ENCODE measurements at places on chromosomes 1 and 21.

- no peak for DNase-seq
Measured at GRCh38 chr21:34020005-34020847, 53.2 kb upstream of the MRPS6 start.

DNA sequence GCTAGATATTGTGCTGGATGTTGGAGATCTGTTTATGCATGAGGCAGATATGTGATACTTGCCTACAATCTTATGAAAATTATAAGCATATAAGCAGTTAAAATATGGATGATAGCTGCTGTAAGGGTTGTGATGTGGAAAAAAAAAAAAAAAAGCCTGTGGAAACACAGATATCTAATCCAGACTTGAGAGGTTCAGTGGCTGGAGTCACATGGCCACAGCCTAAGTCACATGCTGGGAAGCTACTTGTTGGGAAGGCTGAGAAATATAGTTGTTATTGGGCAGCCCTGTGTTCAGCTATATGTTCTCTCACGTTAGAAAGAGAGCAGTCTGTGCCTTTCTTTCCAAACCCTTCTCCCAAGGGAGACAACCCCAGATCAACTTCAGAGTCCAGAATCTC, 15.1 kb downstream of the RAVER2 start:
- no peak for DNase-seq

- DNase-seq: no peak
Measured at GRCh38 chr21:37364722-37365121, 1.9 kb upstream of the DYRK1A start.

DNA sequence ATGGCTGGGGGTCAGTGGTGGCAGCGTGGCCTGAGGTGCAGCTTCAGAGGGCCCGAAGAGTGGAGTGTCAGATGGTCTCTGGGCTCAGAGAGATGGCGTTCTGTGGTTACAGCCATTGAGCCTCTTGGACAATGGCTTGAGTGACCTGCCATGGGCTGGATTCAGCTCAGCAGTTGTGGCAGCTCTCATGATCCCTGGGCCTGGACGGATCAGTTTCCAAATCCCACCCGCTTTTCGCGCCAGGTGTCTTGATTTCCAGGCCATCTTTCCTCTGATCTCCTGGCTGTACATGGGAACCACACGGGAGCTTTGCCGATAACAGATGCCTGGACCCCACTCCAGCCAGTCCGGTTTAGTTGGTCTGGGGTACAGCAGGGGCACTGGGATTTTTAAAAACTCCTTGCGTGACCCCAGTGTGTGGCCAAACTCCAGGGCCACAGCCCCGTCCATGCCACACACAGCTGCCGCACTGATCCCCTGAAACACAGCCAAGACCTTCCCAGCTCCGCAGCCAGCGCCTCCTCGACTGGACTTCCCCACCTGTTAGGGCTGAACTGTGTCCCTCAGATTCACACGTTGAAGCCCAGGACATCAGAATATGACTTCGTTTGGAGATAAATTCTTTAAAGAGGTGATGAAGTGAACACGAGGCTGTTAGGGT, 67.9 kb downstream of the ATP5PO start:
- DNase-seq: no peak

DNA sequence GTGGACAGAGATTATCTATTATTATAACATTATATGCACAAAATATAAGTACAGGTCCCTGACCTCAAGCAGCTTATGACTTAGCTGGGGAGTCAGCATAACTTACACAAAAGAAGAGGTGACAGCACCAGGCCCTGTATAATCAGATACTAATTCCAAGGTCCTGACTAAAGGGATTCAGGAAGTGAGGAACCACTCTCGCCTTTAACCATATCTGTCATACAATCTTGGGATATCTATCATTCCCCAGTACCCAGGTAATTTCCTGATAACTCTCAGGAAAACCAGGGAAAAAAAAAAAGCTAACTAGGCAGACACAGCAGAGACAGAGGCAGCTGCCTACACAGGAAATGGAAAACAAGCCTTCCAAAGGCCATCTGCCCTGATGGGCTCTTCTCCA, 78.5 kb upstream of the CAMK1G start:
- DNase-seq: no peak

GRCh38 chr1:227728059-227728891, 6.8 kb downstream of the JMJD4 start:
- peak; percentile 3 for DNase-seq

- no peak for DNase-seq
Measured at GRCh38 chr1:218414060-218414728, 69.1 kb downstream of the TGFB2 start.

GRCh38 chr1:1092149-1092855, 18.2 kb upstream of the RNF223 start:
- DNase-seq: no peak

GRCh38 chr1:206694171-206695124, 9.7 kb downstream of the MAPKAPK2 start:
- no peak for DNase-seq

GRCh38 chr1:87294633-87295032, 34.0 kb upstream of the LMO4 start:
- no peak for DNase-seq

DNA sequence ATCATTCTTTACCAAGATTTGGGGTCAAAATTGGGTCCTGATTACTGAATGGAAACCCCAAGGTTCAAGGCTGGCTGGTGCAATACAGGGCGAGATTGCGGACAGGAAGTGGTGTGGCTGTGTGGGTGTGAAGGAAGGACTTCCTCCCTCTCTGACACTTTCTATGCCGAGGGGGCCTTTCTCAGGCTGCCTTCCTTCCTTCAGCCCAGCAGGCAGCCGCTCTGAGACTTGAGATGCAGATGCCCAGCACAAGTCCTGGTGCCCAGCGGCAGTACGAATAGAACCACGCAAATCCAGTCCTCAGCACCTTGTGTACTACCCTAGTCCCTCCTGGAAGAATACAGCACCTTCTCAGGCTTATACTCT, 16.3 kb downstream of the BATF3 start:
- no peak for DNase-seq

GRCh38 chr1:29502911-29503840, 266.9 kb downstream of the PTPRU start:
- no peak for DNase-seq

DNA sequence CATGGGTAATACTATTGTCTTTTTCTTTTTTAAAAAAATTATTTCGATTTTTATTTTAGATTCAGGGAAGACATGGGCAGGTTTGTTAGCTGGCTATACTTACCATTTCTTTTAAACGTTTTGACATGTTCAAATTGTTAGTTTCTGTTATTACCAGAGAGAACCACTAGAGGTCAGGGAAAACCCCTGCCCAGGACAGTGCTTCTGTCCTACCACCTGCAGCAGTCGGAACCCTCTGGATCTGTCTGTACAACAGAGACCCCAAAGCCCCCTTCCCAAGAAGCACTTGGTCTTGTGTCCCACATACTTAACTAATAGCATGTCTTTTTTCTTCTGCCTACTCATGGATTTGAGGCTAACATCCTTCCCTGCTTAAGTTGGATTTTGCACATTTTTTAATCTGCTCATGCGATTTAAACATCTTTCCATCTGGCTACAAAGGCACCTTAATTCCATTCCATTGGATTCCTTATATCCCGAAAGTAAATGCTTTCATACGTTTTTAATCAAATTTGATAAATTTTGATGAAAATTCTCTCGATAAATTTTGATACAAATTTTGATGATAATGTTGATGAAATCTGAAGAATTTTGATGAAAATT, 10.0 kb upstream of the C1orf115 start:
- DNase-seq: no peak
